Stimulated activated CD8-positive, alpha-beta memory T cell treated with anti-CD3 and anti-CD28 coated beads, Interleukin-15, amount 100 ng/mL, for 48 hours (primary cell): ENCODE measurements at places on chromosomes 11 and 22.

- DNase-seq = no peak
These were observed 52.2 kb downstream of the ANO5 start for GRCh38 chr11:22244986-22245592.

- no peak for DNase-seq
These were observed 51.8 kb downstream of the C11orf71 start for GRCh38 chr11:114348200-114349191.

DNA sequence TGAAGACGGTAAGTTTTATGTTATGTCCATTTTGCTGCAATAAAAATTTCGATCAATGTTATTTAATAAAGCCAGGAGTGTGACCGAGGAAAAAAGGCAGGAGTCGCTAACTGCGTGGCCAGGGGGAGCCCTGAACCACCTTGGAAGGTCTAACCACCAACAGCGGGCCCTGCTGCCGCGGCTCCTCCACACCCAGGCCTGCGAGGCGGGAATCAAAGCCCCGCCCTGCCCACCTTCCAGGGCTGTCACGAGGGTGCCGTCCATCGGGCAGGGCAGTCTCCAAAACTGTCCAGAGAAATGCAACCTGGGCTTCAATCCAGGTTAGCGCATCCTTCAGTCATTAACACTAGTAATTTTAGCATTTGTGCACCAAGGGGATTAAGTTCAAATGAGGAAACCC lies 19.0 kb downstream of the PHF21B start:
- no peak for DNase-seq

GRCh38 chr22:45757936-45758335 lies 86.3 kb downstream of the ATXN10 start:
- no peak for DNase-seq

- DNase-seq = no peak
These were observed 83.7 kb downstream of the CDKN1C start for GRCh38 chr11:2801711-2802388.

DNA sequence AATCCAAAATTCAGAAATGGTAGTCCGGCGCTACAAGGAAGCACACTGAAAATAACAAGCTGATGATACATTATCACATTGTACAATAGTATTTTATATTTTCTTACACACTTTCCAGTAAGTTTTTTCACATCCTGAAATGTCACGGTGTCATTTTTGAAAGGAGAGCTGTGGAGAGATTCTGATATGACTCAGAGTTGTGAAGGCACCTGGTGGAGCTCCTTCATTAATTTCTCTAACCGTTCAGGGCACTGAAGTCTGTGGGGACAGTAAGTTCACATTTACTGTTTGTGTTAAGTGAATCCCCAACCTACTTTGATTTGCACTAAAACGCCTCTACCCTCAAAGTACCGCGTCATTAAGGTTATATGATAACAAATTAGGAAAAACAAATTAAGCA lies 13.3 kb downstream of the LDHAL6A start:
- DNase-seq = no peak

DNA sequence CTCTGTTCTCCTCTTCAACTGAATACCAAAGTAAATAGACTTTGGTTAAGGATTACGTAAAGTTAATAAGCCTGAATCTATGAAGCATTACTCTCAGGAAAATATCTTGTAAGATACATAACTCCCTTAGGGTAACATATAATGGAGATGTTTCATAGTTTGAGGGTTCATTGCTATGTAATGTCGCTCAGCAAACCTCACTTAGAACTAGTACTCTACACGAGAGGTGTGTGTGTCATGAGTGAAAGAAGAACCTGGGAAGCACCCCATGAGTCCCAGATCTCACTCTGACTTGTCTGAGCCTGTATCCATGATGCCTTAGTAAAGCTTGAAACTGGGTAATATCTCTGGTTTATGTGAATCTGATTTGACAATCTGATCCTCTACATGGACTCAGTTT lies 429.5 kb upstream of the ANO3 start:
- DNase-seq = no peak

DNA sequence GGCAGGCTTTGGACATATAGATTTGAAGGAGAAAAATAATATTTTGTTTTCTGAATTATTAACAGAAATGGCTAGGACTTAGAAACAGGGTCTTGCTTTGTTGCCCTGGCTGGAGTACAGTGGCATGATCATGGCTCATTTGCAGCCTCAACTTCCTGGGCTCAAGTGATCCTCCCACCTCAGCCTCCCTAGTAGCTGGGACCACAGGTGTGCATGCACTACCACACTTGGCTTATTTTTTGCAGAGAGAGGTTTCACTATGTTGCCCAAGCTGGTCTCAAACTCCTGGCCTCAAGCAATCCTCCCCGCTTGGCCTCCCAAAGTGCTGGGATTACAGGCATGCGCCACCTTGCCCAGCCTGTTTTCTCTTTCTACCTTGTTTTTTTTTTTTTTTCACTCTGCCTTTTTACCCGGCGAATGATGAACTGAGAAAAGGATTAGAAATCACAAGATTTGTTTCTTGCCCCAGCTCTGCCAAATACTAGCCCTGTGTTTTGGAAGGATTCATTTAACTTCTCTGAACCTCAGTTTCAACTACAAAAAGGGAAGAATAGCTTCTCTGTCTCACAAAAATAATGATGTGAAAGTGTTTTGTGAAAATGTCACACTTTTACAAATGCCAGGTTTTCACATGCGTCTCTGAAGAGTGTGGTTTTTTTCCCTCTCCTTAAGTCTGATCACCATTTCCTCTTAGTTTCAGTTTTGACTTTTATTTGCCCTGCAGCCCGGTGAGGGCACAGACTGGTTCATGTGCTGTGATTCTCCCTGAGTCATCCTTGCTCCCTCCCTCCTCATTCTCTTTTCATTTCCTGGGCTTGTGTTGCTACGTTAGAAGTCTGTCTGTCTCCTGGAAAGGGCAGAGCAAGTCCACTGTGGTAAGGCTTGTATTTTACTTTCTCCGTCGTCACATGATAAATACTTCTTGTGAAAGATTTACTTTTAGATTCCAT lies 67.7 kb downstream of the BCL2L13 start:
- peak; percentile 18 for DNase-seq
